Esophagus squamous epithelium (tissue), 5 donors: ENCODE measurements at places on chromosomes 3 and 15.

- DNase-seq: no peak
These were observed 37.5 kb downstream of the SERPINI1 start for GRCh38 chr3:167772992-167773391.

- DNase-seq: no peak
These were observed 29.4 kb downstream of the NBEAL2 start for GRCh38 chr3:47008851-47009224.

DNA sequence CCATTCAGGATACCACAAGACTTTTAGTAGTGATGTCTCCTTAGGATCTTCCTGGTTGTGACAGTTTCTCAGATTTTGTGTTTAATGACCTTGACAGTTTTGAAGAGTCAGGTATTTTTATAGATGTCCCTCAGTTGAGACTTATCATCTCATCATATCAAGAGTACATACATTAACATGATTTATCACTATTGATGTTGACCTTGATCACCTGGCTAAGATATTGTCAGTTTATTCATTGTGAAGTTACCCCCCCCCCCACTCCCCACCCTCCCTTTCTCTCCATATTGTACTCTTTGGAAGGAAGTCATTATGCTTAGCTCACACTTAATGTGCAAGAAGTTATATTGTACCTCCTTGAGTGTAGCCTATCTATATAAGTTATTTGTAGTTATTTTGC lies 42.9 kb downstream of the MGA start:
- DNase-seq: no peak

DNA sequence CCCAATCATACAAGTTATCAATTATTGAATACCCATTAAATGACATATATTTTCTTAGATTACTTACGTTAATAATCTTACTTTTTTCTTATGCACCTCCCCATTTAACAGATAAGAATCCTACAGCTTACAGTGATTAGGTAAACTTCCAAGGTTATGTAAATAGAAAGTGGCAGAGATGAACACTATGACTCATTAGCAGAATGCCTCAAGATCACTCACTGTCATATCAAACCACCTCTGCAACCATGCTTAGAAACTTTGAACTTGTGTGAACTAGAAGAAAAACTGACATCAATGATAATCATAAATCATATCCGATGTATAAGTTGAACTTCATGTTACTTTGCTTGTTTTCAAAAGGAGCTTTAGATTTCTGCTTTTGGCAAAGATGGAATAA lies 911.6 kb upstream of the ARPP21 start:
- no peak for DNase-seq
